ENCODE measurements at places on chromosomes 16 and 17. TPM values are rescaled to one million over a fixed set of nuclear protein-coding genes. Genes with fewer than 3 reads are reported as not detected.

MYH13 gene
- 0.14 TPM for polyA plus RNA-seq

GRCh38 chr16:866252-866896 is 65.8 kb upstream of the GNG13 start:
- DNase-seq: no peak

CHST4 gene
- polyA plus RNA-seq: 0.28 TPM

GRCh38 chr17:74199306-74200092 is 4.0 kb upstream of the RPL38 start:
- DNase-seq: no peak

DNA sequence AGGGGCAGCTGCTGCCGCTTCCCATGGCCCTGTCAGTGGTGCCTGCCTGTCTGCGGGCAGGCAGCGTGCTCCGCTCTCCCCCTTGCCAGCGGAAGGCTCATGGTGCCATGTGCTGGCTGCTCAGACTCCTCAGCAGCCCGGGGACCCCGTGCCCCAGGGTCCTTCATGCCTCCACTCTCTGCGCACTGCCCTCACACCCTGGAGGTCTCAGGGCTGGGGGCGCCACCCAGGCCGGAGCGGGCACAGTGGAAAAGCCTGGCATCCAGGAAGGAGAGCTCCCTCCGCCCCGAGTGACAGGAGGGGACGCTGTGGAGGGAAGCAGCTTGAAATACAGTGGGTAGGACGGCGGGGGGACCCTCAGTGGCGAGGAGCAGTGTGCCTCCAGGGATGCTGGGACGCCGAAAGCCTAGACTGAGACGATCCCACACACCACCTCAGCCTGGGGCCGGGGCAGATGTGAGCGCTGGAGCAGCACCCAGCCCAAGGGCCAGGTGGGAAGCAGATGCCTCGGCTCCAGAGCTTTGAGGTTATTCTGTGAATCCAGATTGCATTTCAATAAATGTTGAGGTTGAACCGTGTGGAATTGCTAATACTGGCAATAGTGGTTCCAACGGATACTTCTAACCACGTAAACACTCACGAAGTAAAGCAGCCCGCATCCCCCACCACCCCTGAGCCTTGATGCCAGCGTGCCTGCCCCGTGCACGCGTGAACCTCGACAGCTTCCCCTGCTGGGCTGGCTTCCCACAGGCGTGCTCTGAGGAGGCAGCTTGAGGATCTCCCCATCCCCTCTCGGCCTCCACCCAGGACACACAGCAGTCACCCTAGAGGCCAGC is 6.5 kb downstream of the TMEM204 start:
- DNase-seq: no peak

DNA sequence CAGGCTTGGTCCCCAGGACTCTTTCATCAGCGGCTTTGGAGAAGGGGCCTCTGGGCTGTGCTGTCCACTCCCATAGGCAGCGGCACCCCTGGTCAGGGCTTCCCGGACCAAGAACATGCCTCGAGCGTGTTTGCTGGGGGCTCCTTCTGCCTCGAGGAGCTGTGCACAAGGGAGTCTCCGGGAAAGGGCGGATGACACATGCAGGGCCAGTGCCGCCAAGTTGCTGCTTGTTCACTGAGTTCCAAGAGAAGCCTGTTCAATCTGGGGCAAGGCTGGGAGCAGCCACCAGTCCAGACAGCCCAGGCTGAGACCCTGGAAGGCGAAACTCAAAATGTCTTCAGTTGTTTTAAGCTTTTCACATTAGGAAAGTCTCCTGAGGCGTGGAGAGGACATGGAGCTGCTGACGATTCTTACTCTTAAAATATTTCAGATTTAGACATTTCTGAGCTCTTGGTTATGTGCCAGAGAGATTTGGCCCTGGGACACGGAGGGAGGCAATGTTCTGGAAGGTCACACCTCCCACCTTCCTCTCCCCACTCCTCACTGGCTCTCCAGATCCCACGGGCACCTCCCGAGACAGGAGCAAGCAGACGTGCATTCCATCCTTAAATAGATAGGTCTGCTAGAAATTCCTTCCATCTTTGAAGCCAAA is 84.5 kb upstream of the ZNF469 start:
- DNase-seq: no peak

DNA sequence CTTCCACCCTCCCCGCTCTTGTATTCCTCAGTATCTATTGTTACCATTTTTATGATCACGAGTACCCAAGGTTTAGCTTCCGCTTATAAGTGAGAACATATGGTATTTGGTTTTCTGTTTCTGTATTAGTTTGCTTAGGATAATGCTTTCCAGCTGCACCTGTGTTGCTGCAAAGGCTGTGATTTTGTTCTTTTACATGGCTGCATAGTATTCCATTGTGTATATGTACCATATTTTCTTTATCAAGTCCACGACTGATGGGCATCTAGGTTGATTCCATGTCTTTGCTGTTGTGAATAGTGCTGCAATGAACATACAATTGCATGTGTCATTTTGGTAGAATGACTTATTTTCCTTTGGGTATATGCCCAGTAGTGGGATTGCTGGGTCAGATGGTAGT is 79.7 kb upstream of the EFCAB3 start:
- no peak for DNase-seq

SPN gene
- polyA plus RNA-seq: 2.1 TPM

NFAT5 gene
- 32.0 TPM for polyA plus RNA-seq

DNA sequence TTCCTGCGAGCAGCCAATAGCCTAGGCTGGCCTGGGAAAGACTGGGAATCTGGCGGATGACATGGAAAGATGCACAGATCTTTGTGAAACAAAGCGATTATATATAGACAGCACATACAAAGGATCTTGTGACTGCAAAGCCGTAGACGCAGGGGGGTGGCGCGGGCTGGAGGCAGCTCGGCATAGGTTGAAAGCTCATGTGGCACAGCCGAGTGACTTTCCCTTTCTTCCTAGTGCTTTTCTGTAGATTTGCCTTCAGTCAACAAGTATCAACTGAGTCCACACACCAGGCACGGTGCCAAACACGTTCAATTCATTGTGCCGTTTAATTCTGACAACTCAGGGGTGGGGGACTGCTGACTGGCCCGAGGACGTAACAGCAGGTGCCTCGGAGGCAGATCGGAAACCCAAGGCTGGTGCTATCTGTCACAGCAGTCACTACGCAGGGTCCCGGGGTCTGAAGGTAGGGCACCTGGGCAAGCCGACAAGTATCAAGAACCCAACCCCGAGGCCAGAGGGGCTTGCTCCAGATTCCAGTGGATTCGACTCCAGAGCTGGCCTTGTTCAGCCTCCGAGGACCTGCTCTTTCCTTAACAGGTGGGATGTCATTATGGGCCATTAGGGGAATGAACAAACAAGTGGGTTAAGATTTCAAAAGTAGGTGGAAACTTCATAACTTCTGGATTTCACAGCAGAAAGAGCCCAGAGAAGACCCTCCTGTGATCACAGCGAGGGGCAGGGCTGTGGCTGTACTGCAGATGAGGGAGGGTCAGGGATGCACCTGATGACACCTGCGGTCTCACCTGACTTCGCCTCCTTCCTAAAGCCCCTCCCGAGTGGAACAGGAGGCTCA is 5.9 kb downstream of the PAM16 start:
- DNase-seq: no peak

PRDM7 gene
- 0.44 TPM for polyA plus RNA-seq

- no peak for DNase-seq
These were observed 33.4 kb downstream of the TMEM92 start for GRCh38 chr17:50307654-50308053.

GRCh38 chr17:81961521-81962498 is 823 bp upstream of the NOTUM start:
- no peak for DNase-seq

CTRB2 gene
- polyA plus RNA-seq: not detected
